NCI-H774 (cell line): ENCODE measurements at places on chromosomes 7 and 10.

DNA sequence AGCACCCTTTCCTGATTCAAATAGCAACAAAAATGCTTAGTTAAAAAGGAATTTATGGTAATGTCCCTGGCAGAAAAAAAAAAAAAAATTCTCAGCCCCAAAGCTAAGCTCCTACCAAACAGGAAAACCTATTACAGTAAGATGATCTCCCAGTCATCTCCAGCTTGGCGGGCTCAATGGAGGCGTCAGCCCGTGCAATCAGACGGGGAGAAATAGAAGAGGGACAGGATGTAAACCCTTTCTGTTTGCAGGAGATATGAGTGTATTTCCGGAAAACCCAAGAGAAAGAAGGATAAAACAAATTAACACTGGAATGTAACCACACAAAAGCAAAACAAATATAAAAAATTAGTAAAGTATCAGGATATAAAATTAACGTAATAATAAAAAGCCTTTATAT lies 242.8 kb downstream of the TCERG1L start:
- no peak for DNase-seq

GRCh38 chr7:27423290-27423689 lies 180.7 kb downstream of the EVX1 start:
- DNase-seq, result no peak

- DNase-seq, result no peak
Measured at GRCh38 chr7:80881351-80881900, 37.4 kb downstream of the SEMA3C start.

- no peak for DNase-seq
Measured at GRCh38 chr10:132208462-132209050, 21.8 kb downstream of the DPYSL4 start.

DNA sequence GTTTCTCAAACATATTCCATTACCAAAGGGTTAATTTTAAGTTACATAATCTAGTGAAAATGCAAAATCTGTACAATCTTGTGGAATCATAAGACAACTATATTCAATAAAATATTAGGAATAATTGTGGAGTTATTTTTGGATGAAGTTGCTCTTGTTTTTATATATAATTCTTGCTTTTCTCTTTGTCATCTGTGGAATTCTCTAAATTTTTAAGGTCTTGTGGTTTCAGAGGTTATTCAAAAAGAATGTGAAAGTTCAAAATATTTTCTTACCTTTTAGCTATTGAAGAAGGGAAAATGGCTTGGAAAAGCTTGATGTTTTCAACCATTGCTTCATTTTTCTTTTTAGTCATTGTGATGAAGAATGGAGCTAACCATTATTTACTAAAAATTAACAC lies 552.1 kb downstream of the TFEC start:
- DNase-seq, result no peak

DNA sequence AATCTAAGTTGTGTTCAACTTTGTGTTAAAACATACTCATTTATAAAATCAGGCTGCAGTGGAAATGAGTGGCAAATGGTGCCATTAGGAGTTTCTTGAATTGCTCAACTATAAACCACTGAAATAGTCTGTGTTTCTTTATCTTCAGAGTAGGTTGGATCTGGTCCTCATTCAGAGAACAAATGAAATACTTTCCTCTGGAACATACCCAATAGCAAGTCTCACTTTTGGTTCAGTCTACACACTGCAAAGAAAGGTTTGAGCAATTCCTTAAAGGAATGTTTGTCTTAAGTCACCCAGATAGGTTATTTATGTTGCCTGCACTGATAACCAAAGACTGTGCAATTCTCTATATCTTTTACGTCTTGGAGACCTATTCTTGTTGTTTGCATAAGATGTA lies 62.5 kb downstream of the ABCB4 start:
- no peak for DNase-seq

- DNase-seq, result no peak
Measured at GRCh38 chr10:49279015-49279880, 19.7 kb upstream of the C10orf71 start.
